8988T (cell line): ENCODE measurements at places on chromosomes 5 and 9.
A peak's percentile ranks its signal among the peaks of the same experiment; 100 is the strongest.

DNA sequence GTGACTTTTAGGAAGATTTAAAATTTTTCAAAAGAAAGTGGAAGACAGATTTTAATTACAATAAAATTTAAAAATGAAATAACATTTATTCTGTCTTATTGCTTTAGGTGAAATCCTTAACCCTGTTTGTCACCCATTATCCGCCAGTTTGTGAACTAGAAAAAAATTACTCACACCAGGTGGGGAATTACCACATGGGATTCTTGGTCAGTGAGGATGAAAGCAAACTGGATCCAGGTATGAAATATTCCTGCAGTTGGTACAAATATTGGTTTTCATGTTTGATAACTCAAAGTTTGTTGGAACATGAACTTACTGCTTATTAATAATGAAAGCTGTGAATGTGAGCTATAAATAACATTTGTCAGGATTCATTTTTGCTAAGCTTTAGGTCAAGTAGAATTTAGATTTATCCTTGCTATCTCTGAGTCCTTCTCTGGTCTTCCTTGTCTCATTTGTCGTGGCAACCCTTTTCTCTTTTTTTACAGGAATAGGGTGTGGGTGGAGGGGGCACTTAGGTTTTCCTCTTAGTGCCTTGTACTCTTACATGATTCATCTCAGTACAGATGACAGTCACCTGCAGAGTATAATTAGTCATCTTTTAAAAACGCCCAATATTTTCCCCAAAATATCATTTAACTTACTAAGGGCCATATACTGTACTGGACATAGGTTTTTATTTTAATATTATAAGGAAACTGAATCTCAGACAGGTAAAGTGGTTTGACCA is 95.3 kb upstream of the RASGRF2 start:
- no peak for DNase-seq

- DNase-seq: no peak
Measured at GRCh38 chr5:67639313-67639712, 442.7 kb upstream of the CD180 start.

DNA sequence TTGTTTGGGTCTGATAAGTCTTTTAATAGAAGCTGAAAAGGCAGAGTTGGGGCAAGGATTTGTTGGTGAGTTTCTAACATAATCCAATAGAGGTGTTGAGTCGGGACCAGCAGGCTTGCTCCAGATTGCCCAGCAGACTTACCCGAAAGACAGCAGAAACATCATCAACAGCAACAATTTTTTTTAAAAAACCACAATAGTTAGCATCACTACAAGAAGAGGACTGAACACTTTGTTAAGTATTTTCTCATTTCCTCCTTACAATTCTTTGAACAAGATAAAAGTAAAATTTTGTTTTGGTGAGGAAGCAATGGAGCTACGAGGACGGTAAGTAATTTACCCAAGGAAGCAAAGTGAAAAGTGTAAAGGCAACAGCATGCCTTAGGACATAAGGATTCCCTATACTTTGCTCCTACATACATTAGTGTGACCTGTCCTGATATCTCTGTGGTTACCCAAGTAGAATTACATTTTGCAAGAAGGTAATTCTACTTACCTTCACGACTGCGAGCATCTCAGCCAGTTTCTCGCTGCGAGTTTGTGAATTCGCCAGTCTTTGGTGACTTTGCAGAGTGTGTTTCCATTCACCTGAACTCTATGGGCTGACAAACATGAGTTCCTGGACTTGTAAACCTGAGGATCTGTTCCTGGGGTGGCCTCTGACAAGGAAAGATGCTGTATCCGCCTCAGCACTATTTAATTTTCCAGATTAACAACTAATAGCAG is 13.2 kb downstream of the ITK start:
- no peak for DNase-seq

- no peak for DNase-seq
Measured at GRCh38 chr5:128627939-128628338, 89.9 kb upstream of the FBN2 start.

DNA sequence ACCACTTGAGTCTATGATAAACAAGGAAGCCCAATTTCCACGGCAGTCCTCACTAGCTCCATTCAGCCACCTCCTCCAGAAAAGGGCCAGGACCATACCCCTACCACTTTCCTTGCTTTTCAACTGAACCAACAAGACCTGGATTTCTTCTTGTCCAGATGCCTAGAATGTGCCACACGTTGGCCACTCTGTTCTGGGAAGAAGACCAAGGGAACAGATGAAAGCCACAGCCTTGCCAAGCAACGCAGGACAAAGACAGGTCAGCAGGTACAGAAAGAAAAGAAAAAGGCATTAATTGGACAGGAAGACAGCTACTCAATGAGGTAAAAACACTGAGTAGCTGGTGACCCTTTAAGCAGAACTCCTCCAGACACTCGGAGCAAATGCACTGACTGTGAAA is 2.2 kb downstream of the CCNJL start:
- no peak for DNase-seq

GRCh38 chr5:71817891-71818290 is 98.8 kb downstream of the CARTPT start:
- DNase-seq: no peak

GRCh38 chr5:9194509-9194908 is 351.4 kb downstream of the SEMA5A start:
- no peak for DNase-seq

DNA sequence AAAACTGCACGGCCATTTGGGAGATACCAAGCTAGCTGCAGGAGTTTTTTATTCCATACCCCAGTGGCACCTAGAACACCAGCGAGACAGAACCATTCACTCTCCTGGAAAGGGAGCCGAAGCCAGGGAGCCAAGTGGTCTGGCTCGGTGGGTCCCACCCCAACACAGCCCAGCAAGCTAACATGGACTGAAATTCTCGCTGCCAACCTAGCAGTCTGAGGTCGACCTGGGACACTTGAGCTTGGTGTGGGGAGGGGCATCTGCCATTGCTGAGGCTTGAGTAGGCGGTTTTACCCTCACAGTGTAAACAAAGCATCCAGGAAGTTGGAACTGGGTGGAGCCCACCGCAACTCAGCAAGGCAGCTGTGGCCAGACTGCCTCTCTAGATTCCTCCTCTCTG is 108.9 kb upstream of the CHD1 start:
- no peak for DNase-seq

DNA sequence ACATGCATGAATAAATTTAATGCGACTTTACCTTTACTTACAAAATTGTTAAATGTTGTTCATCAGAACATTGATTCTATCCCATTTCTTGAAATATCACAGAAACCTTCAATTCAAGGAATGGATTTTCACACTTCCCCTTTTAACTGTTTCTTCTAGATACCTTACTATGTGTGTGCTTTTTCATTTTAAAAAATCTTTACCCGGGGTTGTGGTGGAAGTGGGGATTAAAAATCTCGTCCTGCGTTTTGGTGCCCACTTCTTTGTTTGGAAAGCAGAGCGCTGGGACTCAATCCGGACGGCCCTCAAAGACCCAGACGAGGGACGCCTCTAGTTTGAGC is 5.8 kb upstream of the MEF2C start:
- DNase-seq: no peak

GRCh38 chr5:43412644-43413043 is 453 bp upstream of the CCL28 start:
- no peak for DNase-seq

- DNase-seq: peak; percentile 98
Measured at GRCh38 chr5:175478384-175479124, at the start of gene SFXN1. Gene SFXN1 (plus strand): TSS chr5:175478560. CDS start chr5:175492104, 13,544 bp downstream.

- no peak for DNase-seq
Measured at GRCh38 chr9:22170556-22170955, 161.5 kb upstream of the CDKN2B start.

- DNase-seq: no peak
Measured at GRCh38 chr9:78028926-78029325, 2.7 kb downstream of the GNAQ start.

- no peak for DNase-seq
Measured at GRCh38 chr5:129341306-129341705, 118.8 kb upstream of the ADAMTS19 start.

GRCh38 chr5:98902733-98903132 is 26.1 kb downstream of the CHD1 start:
- DNase-seq: no peak

GRCh38 chr5:172356047-172356446 is 72.5 kb upstream of the UBTD2 start:
- no peak for DNase-seq

GRCh38 chr9:29822458-29822857 is 2249.2 kb upstream of the C9orf72 start:
- no peak for DNase-seq

GRCh38 chr5:96868603-96869371 is 7.5 kb upstream of the ERAP2 start:
- DNase-seq: peak; percentile 28

DNA sequence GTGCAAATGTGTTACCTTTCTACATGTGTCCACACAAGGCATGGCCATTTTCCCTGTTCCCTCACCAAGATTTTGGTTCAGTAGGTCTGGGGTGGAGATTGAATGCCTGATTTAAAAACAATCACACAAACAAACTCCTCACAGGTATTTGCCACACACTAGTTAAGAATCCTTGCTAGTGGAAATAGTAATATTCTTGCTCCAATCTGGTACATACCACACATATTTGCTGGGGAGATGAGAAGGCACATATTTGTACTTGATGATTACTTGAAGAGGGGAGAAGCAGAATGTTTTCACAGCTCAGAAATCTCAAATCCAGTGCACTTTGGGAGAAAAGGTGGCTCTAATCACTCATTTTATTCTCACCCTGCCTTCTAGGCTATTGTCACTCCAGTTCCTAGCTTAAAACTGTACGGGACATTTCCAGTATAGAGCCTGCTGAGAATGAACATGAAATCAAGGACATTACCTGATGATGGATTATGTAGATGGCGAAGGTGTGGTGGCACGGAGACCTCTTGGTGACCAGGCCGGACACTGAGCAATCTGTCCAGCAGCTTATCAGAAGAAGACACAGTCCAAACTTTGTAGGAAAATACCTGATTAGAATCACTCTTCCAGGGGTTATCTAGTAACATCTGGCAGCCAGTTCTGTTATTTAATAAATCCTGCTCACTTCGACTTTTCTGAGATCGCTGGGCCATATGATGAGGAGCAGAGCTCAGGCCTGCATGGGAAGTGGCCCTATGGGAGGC is 116.1 kb upstream of the IL6ST start:
- no peak for DNase-seq

GRCh38 chr5:146731909-146732659 is 146.5 kb downstream of the PPP2R2B start:
- DNase-seq: no peak

DNA sequence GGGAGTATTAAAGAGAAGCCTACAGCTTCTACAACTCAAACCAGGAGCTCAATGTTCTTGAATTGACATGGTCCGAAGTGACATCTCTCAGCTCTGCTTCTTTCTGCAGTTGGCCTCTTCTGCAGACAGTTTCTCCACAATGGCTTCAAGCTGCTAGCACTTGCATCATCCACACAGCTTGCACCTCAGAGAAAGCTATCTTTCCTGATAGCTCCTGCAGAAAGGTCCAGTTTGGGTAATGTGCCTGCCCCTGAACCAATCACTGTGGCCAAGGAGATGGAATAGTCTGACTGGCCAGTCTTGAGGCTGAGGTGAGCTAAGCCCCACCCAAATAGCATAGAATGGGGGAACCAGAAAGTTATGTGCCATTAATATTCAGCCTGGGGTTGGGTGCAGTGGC is 95.8 kb upstream of the ABCA1 start:
- no peak for DNase-seq

DNA sequence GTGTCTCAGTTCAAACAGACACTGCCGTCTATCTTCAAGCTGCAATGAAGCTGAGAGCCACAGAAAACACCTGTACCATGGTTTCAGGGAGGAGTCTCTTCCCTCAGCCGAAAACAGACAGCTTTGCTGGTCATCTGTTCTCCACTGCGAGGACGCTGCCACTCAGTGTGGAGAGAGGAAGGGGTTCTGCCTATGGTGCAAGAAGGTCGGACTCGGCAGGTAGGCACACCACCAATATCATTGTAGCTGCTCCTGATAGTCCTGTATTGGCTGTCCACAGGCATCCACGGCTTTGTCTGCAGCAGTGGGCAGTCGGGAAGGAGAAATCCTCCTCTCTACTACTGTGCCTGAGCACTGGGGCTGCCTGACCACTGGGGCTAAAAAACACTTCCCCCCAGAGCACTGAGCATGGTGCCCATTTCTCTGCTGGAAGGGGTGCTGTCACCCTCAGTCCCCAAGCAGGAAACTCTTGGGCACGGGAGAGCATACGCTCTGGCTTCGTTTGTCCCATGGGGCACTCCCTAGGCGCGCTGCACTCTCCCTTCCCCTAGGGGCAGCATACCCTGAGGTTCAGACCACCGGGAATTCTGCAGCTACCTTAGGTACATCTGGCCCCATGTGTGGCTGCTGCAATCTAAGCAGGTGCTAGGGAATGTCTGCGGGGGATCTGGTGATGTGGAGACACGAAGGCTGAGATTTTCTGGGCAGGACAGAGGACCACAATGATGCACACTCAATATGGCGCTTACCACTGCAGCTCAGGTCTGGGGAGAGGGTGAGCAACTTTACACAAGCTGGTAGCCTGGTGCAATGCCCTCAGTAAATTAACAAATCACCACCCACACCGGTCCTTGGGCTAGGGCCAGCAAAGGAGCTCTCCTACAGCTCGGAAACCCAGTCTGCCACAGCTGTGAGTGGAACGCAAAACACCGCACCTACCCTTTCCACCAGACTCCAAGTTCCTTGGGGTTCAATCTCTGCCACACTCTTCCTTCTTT is 880.9 kb upstream of the SEMA6A start:
- no peak for DNase-seq

GRCh38 chr5:147404706-147405105 is 105.2 kb downstream of the DPYSL3 start:
- DNase-seq: no peak

DNA sequence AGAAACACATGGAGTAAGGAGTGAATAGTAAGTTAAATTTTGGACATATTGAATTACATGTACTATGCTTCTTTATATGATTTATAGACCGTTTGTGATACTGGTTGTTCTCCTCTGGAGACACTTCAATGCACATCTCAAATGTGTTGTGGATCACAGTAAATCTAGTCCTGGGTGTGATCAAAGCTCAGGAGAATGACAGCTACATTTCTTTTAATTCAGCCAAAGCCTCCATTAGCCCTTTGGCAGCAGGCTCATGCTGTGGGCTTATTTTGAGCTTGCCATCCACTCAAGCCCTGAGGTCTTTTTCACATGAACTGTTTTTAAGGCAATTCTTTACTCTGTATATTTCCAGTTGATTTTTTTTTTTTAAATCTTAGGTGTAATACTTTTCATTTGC is 34.6 kb upstream of the ACTBL2 start:
- no peak for DNase-seq
